IPS DF 19.7 (cell line): ENCODE measurements at places on chromosomes 5 and 9.

DNA sequence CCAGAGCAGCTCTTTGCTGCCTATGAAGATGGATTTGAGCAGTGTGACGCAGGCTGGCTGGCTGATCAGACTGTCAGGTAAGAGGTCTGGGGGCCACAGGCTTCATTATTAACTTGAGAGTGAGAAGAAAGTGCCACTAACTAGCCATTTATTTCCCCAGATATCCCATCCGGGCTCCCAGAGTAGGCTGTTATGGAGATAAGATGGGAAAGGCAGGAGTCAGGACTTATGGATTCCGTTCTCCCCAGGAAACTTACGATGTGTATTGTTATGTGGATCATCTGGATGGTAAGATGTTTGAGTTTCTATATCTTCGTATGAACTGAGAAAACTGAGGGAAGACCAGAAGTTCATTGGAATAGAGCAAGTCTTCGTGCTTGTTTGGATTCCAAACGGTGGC lies 22.1 kb downstream of the VCAN start:
- no peak for DNase-seq

GRCh38 chr5:177545487-177546257 lies 8.7 kb downstream of the FAM193B start:
- DNase-seq, result no peak

DNA sequence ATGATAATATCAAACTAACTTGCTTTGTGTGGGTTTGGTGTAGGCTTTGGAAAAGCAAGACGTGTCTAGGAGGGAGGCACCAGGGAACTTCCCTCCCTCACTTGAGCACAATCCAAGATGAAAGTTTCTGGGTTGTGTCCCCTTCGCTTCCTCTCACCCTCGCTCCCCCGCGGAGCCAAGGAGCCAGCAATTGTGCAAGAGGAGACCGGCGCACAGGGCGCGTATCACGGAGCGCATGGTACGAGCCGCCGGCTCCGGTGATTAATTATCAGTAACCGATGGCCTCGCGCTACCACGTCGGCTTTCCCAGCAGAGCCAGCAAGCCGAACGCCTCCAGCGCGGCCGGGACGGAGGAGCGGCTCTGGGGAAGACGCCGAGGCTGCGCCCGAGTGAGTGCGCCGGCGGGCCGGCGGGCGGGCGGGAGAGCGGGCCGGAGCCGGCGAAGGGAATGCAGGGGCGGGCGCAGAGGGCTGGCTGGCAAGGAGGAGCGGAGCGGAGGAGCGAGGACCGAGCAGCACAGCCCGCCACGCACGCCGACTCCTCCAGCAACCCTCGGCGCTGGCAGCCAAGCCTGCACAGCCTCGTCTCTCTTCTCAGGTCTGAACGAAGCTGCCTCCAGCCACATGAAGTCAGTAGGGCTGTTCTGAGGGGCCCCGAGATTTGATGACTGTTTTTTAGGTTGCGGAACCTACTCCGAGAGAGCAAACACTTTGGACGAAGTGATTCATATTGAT lies 143.6 kb downstream of the BNC2 start:
- DNase-seq, result no peak

DNA sequence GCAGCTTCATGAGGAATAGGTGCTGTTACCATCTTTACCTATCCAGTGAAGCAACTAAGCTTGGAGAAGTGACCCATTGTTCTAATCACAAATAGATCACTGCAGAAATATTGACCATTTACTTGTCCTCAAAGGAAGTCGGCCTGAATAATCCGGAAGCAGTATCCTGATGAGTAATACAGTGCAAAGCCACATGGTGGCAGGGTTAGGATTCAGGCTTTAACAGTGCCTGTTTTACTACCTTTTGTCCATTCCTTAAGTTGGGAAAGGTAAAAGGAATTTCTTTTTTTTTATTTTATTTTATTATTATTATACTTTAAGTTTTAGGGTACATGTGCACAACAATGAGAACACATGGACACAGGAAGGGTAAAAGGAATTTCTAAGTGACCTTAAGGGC lies 336.3 kb downstream of the KDM4C start:
- no peak for DNase-seq

DNA sequence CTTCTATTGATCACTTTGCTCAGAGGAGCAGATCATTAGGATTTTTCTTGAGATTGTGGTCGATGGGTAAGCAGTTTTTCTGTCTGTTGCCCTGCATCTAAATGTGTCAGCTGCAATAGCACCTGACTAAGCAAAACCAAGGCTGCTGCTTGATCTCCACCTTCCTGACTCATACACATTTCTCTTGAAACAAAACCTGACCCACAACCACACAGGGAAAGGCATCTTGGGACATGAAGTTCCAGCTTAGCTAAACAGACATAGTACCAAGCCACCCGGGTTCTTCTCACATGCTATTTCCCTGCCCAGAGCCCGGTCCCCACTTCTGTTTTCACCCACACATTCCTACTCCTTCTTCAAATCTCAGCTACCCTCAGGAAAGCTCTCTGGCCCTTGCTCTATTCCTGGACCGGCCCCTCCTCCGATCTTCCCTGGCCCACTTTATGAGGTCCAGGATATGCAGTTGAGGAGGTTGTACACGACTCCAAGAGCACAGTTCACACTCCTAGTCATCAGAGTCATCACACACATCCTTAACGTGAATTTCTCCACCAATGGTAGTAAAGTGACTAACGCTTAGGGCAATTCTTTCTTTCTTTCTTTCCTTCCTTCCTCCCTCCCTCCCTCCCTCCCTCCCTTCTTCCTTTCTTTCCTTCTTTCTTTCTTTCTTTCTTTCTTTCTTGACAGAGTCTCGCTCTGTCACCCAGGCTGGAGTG lies 16.0 kb upstream of the ZBTB43 start:
- no peak for DNase-seq

DNA sequence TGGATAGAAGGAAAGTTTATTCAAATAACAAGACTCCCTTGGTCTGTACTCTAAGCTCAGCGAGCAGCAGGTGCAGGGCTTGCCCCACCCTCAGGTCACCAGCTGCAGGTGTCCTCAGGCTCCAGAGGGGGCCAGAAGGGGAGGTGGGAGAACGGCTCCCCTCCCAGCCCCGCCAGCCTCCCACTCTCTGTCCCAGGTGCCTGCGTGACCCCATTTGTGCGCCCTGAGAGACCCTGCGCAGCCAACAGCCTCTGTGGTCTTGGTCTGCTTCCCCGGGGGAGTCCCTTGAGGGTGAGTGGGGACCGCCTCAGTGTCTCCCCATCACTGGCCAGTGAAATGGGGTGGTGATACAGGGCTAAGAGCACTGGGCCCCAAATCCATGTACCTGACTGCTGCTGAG lies 62.3 kb upstream of the STXBP1 start:
- DNase-seq, result no peak
